Ovary (tissue), 10 donors: ENCODE measurements at places on chromosomes 7 and 10. TPM values are rescaled to one million over a fixed set of nuclear protein-coding genes. Genes with fewer than 3 reads are reported as not detected.

GRCh38 chr7:27064159-27064558, 31.6 kb downstream of the HOXA1 start:
- DNase-seq, result no peak

DNA sequence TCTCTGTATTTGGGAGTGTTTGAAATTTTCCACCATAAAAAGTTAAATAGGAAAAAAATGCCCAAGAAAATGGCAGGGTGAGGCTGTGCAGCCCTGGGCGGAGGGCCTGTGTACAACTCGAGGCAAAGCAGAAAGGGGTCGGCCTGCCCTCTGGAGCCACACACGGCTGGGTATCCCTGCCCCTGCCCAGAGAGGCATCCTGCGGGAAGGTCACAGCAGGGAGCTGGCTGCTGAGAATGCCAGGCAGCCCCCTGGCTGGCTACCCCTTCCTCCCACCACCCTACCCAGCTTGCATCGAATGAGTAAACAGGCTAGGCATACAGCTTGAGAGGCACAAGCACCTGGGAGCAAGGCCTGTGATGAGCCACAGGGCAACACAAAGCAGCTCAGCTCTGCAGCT, 46.1 kb downstream of the CAMK2B start:
- peak; percentile 21 for DNase-seq

- no peak for DNase-seq
Measured at GRCh38 chr7:132643302-132643701, 67.0 kb upstream of the PLXNA4 start.

DNA sequence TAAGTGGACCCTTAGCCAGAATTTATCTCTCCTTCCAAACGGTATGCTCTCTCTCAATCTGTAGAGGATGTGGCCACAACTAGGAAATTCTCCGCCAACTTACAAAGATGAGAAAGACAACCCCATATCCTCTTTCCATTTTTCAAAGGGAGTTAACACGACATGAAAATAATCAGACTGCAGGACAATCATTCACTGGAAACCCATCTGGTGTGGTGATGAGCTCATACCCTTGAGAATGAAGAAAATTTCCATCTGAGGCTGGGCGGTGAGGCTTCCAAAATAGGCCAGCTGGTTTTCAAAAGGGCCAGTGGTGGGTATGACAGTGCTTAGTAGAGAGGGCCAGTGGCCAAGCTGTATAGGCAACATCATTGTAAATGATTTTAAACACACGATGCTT, 369.6 kb downstream of the FRMD4A start:
- DNase-seq, result no peak

DNA sequence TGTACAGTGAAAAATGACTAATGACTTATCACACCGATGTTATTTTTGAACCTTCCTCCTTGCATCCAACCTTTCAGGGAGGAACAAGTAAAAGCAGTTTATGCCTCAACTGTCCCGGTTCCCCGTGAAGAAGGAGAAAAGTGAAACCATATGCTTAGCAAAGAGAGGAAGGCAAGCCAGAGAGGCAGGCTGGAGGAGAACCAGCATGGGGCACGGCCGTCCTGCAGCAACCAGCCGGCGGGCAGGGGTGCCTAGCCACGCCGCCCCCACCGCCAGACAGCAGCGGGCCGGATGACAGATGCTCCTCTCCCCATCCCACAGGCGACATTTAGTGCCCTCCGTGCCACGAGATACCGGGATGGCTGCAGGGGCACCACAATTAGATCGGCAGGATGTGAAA, 421.4 kb upstream of the MGMT start:
- no peak for DNase-seq

- DNase-seq, result no peak
Measured at GRCh38 chr7:157005456-157006204, 4.8 kb downstream of the MNX1 start.

TMEM139 gene
- 1.2 TPM for polyA plus RNA-seq

LRRC17 gene
- polyA plus RNA-seq, result 34.4 TPM

CAV1 gene
- polyA plus RNA-seq, result 150 TPM

GRCh38 chr10:22978918-22979317, 51.1 kb downstream of the ARMC3 start:
- no peak for DNase-seq

GRCh38 chr7:150377196-150377595, 1.9 kb upstream of the ZNF775 start:
- no peak for DNase-seq

- no peak for DNase-seq
Measured at GRCh38 chr10:69089638-69090599, 2.0 kb downstream of the SRGN start.

- DNase-seq, result no peak
Measured at GRCh38 chr10:15430969-15431771, 60.1 kb upstream of the FAM171A1 start.

- no peak for DNase-seq
Measured at GRCh38 chr10:49114718-49115014, 656 bp downstream of the VSTM4 start.

DNA sequence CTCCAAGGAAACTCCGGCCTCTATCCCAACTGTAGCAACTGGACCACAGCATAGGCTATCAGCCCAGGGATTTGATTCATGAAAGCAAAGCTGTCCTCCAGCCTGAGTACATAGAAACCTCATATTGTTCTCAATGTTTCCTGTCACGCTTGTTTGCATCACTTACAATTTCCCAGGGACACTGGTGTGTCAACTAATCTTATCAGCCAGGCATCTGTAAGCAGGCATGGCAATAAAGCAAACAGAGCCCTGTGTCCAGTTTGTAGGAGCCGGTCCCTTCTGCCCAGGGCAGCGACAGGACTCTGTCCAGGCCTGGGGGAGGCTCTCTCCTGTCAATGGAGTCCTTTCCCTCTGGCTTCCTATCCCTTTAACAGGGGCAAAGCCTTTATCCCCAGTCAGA, 23.0 kb upstream of the CDHR3 start:
- DNase-seq, result no peak

MOSPD3 gene
- polyA plus RNA-seq, result 24.4 TPM

DNA sequence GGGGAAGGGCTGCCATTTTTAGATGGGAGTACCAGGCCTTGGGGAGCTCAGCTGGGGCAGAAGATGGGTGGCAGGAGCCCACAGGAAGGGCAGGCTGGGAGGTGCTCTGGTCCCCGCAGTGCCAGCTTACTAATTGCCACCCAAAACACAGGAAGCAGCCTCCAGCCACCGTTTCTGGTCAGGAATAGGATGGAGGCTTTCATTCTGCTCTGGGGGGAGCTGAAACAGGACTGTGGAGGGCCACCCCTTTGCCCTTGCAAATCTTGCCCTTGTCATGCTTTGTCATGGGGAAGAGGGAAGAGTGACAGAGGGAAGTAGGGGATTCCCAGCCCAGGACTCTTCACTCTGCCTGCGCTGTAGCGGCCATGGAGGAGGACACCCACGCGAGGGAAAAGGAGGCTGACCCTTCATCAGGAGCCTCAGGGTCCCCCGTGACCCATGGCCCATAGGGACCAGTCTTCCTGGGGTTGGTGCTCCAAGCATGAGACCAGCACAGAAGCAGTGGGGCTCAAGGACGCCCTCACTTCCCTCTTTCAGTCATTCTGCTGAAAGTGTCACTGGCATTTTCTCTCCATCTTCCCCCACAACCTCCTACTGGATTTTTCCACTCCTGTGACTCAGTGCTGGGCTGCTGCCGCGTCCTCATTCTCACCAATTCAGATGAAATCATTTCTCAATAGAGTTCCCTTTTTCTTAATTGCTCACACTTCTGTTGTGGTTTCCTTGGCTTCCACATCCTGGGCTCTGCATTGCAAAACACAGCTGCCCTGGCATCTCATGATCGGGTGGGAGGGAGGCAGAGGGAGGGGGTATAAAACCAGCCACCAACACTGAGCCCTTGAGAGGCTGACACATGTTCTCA, 61.9 kb downstream of the MKI67 start:
- DNase-seq, result no peak

MORN4 gene
- polyA plus RNA-seq, result 11.5 TPM

DNA sequence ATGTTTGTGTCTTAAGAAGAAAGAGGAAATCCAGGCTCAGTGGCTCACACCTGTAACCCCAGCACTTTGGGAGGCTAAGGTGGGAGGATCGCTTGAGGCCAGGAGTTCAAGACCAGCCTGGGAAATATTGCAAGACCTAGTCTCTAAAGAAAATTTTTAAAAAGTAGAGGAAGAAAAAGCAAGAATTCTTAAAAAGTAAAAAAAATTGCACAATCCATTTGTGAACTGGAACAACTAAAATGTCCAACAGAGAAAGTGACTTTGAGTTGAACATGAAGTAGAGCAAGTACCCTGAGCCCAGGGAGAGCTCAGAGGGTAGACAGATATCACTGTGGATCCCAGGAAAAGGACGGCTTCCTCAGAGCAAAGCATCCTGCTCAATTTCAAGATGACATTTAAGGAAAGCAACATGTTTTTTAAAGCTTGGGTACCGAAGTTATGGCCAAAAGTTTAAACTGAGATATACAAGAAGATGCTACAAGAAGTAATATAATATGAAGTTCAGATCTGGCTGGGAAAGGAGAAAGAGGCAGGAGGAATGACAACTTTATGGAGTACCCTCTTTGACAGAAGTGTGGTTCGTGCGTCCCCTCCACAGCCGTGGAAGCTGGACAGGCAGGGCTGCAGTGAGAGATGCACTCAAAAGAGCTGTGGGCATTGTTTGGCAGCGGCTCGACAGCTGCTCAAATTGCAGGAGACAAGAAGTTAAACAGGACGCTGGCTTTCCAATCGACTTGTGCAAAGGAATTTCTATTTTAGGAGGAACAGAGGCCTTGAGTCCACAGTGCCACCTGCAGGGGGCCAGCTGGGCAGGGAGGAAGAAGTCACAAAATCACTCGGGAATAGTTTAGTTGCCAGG, 201.3 kb downstream of the JCAD start:
- peak; percentile 68 for DNase-seq
